ENCODE measurements at places on chromosomes 2 and 18.

- DNase-seq, result no peak
These were observed 130.7 kb downstream of the TPO start for GRCh38 chr2:1543776-1544477.

DNA sequence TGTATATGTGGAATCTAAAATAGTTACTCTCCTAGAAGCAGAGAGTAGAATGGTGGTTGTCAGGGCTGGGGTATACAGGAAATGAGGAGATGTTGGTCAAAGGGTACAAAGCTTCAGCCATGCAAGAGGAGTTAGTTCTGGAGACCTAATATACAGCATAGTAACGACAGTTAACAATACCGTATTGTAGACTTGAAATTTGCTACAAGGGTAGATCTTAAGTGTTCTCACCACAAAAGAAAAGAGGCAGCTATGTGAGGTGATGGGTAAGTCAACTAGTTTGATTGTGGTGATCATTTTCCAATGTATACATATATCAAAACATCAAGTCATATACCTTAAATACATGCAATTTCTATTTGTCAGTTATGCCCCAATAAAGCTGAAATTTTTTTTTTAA lies 98.2 kb upstream of the CYP1B1 start:
- no peak for DNase-seq

DNA sequence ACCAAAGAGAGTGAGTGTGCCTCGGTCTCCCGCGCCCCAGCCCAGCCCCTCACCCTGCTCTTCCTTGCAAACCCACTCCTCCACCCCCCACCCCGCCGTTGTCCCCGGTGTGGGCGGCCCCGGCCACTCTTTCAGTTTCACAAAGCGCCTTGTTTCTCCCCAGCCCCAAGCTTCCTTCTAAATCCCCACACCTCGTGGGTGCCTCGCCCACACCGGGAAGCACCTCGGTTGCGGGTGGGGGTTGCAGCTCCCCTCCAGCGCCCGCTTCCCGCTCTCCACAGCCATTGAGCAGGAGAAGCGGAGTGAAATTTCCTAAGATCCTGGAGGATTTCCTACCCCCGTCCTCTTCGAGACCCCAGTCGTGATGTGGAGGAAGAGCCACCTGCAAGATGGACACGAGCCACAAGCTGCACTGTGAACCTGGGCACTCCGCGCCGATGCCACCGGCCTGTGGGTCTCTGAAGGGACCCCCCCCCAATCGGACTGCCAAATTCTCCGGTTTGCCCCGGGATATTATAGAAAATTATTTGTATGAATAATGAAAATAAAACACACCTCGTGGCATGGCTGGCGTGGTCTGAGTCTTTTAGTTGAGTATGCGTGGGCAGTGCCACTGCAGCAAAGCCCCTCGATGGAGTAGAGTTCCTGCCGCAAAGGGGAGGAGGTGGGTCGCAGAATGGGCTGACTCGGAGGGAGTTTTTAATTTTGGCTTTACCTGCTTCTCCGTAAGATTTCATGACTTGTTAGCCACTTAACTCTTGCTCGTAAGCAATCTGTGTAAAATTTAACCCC lies 848 bp downstream of the TMSB10 start:
- DNase-seq, result no peak

GRCh38 chr2:119683074-119683712 lies 4.2 kb downstream of the TMEM177 start:
- DNase-seq, result no peak

- DNase-seq, result no peak
These were observed 88.5 kb downstream of the TGIF1 start for GRCh38 chr18:3538456-3538855.

- DNase-seq, result no peak
These were observed 33.7 kb upstream of the RBBP8 start for GRCh38 chr18:22899421-22899820.

DNA sequence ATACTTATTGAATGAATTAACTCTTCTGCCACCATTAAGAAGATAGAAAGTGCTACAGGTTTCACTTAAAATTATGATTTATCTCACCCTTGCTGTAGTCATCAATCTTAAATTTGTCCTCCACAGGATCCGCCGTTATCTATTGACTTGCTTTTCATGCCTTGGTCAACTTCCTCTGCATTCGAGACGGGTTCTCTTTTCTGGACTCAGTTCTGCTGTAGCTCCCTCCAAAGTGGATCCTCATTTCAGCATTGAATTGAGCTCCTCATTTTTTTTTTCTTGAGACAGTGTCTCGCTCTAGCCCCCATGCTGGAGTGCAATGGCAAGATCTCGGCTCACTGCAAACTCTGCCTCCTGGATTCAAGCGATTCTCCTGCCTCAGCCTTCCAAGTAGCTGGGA lies 27.6 kb downstream of the INPP5D start:
- DNase-seq, result no peak

GRCh38 chr2:20474757-20475566 lies 28.1 kb downstream of the RHOB start:
- no peak for DNase-seq

Data from thoracic aorta (tissue), 2 donors.